Activated naive CD4-positive, alpha-beta T cell treated with anti-CD3 and anti-CD28 coated beads, Interleukin-2, amount 50 U/mL, for 16 hours (primary cell): ENCODE measurements at places on chromosomes 12 and 14.

DNA sequence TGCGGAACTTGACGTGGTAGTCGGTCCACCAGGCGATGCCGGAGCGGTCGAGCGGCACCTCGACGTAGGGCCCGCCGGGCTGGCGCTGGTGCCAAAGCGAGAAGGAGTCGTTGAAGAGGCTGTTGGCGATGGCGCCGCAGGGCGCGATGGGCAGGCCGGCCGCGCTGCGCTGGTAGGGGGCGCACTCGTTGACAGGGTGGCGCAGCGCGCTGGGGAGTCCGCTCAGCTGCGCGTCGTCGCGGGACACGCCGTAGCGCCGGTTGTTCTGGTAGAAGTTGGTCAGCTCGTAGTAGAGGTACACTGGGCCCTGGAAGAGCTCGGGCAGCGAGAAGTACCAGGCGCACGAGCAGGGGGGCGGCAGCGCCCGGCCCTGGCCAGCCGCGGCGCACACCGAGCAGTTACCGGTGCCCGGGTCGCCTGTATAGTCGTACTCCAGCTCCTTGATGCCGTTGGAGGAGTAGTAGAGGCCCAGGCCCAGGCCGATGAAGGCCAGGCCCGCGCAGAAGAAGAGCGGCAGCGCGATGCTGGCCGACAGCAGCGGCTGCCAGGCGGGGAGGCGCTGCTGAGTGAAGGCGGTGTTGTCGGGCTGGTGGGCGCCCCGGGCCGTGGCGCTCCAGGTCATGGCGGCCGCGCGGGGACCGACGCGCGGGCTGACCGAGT is 482 bp downstream of the TMEM30B start:
- DNase-seq, result peak; percentile 83

DNA sequence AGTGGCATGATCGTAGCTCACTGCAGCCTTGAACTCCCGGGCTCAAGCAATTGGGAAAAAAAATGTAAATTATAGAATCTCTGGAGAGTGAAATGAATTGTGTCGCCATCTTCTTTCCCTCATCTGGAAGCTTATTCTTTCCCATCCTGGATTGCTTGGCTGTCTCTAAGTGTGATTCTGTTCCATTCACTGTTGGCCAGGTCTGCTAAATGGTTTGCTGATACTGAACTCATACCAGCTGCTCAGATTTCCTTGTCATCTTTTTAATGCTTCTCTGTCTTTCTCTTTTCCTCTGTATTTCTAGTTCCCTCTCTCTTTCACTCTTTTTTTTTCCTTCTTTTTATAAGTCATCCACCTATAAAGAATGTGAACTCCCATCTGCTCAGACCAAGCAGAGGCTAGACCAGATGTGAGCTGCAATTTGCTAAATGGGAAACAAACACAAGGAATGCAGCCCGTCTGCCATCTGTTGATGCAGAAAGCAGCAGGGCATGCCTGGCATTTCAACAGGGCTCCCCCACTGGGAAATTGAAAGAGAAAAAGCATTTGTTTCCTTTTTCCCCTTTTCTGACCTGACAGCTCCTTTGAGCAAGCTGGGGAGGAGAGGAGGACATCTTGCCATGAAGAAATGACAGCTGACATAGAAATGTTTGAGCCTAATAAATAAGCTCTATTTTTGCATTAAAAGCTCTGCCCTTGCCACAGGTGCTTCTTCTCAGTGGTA is 1823.6 kb upstream of the FLRT2 start:
- DNase-seq, result no peak

DNA sequence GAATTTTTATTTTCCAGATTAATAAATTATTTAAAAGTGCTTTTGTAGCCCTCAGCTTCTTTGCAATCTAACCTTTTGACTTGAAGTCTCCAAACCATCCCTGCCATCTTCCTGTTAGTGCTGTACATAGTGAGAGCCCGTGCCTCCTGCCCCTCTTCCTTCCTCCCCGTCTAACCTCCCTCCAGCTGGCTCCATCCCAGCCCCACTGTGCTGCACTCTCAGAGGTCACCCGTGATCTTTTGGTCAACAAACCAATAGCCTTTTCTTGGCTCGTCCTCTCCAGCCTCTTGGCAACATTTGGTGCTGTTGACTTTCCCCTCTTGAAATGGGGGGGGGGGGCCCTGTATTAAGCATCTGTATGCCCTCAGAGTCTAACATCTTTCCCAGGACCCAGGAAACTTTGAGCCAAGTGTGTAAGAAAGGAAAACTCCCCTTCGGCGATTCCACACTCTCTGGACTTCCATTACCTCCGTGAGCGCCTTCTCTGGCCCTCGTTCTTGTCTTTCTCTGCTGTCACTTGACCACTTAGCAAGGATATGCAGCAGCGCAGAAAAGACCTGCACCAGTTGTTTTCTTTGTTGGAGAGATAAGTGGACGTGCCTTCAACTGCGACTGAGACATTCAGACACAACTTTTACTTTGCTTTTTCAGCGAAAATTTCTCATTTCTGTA is 44.1 kb downstream of the FBXW8 start:
- DNase-seq, result no peak

GRCh38 chr12:6773590-6774351 is 1.5 kb downstream of the LAG3 start:
- DNase-seq, result peak; percentile 51
